Tongue (tissue), 3 donors: ENCODE measurements at places on chromosomes 5 and 9. TPM values are rescaled to one million over a fixed set of nuclear protein-coding genes. Genes with fewer than 3 reads are reported as not detected.

The HMMR gene
- total RNA-seq: 17.7 TPM

- peak; percentile 74 for DNase-seq
Measured at GRCh38 chr5:72248410-72248981, 71.5 kb downstream of the MRPS27 start.

The IL13 gene
- total RNA-seq: not detected

DNA sequence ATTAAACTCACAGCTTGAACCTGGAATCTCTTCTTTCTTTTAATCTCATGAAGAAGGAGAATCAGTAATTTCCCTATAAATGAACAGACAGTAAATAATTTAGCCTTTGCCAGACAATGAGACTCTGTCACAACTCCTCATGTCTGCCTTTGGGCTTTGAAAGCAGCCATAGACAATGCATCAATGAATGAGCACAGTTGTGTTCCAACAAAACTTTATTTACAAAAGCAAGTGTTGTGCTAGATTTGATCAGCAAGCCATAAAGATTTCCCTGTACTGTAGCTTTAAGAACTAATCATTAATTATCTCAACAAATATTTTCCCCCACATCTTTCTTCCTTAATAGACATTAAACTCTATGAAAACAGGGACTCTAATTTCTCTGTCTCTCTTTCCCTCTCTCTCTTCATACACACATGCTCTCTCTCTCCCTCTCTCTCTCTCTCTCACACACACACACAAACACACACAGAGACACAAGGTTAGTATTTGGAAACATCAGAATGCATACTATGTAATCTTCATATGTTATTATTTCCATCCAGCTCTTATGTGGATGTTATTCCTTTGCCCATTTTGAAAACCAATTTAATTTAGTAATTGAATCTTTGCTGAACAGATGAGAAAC is 1209.8 kb upstream of the CDH6 start:
- DNase-seq: no peak

DNA sequence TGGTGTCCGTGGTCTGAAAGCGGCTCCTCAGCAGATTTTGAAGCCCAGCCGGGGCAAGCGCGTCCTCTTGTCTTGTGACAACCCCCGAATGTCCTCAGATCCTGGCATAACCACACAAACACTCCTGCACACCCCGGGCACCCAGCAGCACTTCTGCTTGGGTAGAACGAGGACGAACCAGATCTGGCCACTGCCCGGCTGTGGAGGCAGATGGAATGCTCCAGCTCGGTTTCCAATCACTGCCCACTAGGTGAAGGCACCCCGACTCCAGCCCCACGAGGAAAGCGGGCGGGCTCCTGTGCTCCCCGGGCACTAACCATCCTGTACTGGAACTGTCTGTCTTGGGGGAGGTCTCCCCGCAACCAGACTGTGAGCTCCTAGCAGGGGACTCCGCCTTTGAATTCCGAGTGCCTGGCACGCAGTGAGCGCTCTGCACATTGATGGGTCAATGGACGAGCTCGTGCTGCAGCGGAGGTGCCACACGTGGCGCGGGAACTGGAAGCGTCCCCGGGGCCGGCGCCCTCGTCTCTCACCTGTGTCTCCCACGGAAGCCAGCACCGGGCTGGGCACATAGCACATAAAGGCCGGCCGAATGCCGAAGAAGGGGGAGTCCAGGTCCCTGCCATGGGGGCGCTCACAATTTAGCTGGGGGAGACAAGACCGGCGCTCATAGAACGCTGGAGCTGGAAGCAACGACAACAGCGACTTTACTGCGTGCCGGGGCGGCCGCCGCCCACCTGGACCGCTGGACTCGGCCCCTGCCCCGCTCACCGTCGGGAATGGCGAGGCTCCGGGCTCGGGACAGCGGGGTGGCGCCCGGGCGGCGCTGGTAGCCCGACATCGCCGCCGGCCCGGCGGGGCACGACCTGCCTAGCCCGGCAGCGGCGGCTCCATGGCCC is 608 bp downstream of the ENTR1 start:
- DNase-seq: peak; percentile 25

GRCh38 chr9:87708986-87709728 is 16.8 kb upstream of the CTSL start:
- DNase-seq: no peak

- no peak for DNase-seq
Measured at GRCh38 chr5:139068494-139069151, 129.5 kb downstream of the SIL1 start.

DNA sequence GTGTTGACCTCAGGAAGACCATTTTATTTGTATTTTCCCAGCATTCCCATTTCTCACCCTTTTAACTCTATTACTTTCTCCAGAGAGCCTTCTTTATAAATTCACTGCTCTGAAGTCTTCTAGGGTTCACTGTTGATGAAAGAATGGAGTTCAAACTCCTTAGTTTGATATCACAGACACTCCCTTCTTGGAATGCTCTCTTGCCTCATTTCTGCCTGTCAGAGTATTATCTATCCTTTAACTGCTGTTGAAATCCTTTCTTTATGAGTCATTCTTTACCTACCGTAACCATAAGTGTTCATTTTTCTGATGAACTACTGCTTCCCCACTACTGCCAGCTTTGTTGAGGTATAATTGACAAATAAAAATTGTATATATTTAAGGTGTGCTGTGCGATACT is 4.3 kb downstream of the RIC1 start:
- DNase-seq: no peak
